ENCODE measurements at places on chromosomes 13 and 19. TPM values are rescaled to one million over a fixed set of nuclear protein-coding genes. Genes with fewer than 3 reads are reported as not detected.

GRCh38 chr13:31042481-31043165 is 110.2 kb downstream of the TEX26 start:
- DNase-seq = no peak

- DNase-seq = no peak
Observed at GRCh38 chr19:49553451-49554271, 25.9 kb downstream of the RCN3 start.

- DNase-seq = peak; percentile 49
Observed at GRCh38 chr13:110644892-110645521, 29.7 kb downstream of the NAXD start.

The OR7D2 gene
- total RNA-seq = 1.6 TPM

- DNase-seq = no peak
Observed at GRCh38 chr19:4319067-4319718, 14.8 kb downstream of the FSD1 start.
